ENCODE measurements at places on chromosomes 7 and 10.

DNA sequence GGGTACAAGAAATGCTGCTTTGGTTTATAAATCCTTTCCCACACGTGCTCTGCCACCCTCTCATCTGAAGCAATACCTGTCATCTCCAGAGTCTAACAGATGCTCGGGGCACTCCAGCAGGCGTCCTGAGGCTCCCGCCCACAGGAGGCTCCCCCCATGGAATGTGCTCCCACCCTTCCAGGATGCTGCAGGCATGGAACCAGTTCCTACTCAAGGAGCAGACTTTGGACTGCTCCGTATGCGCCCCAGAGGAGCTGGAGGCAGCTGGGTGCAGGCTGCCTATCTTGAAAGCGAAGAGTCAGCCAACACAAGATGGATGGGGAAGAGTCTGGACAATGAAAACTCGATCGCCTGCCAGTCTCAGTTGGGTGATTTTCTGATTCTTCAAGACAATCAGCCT, 75.4 kb downstream of the VOPP1 start:
- no peak for DNase-seq

GRCh38 chr10:110504111-110504735, 6.5 kb downstream of the DUSP5 start:
- DNase-seq = no peak

DNA sequence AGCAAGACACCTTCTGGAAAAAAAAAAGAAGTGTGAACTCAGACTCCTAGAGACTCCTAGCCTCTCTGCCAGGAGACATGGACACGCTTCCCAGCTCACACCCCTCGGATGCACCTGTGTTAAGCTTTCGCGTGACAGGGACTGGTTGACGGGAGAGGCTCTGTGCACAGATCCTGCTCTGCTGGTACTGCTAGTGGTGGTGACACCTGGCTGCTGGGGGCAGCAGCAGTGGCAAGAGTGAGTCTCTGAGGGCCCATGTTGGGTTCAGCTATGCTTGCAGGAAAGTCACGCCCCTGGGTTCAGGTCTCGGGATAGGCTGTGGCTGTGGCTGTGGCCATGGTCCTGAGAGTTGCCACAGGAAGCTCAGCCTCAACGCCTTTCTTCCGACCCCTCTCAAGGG, 81.1 kb downstream of the XRCC2 start:
- DNase-seq = no peak

DNA sequence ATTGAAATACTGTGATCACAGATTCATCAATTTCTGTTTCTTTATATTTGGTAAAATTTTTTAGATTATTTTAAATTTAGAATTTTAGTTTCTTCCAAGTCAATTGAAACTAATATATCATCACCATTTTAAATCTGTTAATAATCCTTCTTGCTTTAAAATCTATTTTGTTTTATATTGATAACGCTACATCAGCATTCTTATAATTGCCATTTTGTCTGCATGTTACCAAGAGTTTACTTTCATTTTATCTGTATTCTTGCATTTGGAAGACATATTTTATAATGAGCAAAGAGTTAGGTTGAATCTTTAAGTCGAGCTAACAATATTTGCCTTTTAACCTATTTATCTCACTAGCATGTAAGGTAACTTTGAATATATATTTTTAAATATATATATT, 890.6 kb downstream of the DNAJB9 start:
- DNase-seq = no peak

DNA sequence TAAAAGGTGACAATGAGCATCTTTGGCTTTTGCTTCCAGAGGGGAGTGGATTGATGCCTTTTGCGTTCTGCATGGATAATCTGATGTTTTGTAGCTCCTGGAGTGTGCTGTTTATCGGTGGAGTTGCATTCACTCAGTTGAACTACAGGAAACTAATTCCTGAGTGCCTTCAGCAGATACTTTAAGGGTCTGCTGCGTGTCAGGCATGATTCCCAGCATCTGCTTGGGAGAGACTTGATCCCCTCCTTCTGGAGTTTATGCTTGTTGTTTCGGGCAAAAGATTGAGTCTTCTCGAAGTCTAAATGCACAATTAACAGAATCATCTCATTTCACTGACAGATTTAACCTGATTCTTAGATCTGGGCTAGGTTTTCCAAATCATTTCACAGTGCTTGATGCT, 46.2 kb downstream of the CELF2 start:
- no peak for DNase-seq

DNA sequence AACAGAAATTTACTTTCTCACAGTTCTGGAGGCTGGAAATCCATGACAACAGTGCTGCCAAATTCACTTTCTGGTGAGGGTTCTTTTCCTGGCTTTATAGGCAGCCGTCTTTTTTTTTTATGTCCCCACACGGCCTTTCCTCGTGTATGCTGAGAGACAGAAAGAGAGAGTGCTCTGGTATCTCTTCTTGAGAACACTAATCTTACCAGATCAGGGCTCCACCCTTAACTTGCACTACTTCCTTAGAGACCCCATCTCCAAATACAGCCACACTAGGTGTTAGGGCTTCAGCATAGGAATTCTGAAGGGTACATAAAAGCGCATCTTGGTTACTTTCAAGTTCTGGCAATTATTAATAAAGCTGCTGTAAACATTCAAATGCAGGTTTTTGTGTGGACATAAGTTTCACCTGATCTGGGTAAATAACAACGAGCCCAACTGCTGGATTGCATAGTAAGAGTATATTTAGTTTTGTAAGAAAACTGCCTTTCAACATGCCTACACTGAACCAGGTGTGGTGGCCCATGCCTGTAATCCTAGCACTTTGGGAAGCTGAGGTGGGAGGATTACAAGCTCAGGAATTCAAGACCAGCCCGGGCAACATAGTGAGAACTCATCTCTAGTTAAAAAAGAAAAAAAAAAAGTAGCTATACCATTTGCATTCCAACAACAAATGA, 8.2 kb upstream of the C1GALT1 start:
- no peak for DNase-seq

DNA sequence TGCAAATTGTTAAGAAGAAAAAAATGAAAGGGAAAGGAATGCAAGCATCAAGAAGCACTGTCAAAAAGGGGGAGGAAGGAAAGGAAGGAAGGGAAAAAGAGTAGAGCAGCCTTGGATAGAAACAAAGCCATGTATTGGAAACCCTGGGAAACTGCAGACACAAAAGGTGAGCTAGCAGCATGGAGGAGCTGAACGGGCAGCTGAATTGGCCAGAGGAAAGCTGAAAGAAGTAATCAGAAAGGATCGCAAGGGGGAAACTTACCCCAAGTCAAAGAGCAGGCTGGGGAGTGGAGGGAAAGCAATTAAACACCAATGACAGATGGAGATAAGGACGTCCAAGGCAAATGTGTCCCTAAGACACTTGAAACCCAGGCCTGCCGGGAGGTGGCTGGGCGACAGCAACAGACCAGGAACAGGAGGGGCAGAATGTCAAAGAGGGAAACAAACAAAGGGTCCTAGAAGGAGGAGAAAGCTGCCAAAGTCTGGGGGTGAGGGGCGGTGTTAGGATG, 93.8 kb upstream of the SVIL start:
- DNase-seq = no peak

- DNase-seq = no peak
Observed at GRCh38 chr10:71587941-71588573, 131.5 kb downstream of the C10orf105 start.

GRCh38 chr7:9842301-9842700, 1131.4 kb upstream of the PHF14 start:
- no peak for DNase-seq

DNA sequence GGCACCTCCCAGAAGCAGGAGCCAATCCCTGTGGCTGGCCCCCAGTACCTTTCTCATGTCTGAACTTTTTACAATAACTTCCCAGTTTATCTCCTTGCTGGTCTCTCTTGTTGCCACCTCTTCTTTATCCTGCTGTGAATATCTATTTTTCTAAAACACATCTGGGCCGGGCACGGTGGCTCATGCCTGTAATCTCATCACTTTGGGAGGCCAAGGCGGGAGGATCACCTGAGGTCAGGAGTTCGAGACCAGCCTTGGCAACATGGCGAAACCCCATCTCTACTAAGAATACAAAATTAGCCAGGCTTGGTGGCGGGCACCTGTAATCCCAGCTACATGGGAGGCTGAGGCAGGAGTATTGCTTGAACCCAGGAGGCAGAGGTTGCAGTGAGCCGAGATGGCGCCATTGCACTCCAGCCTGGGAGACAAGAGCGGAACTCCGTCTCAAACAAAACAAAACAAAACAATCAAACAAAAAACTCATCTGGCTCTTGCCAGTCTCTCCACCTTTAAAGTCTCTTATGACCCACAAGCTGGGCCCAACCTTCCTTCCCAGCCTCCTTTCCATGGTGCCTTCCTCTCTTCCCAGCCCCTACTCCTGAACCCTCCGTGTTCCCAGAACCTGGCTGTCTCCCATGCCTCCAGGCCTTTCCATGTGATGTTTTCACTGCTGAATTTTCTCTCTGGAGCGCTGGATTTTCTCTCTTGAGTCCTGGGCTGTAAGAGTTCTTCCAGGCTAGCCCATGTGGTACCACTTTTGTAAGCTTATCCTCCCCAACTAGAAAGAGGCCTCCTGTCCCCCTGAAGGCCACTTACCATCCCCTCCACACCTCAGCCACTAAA, 51.3 kb downstream of the HIP1 start:
- DNase-seq = no peak

- DNase-seq = no peak
Observed at GRCh38 chr10:3879073-3879472, 94.1 kb upstream of the KLF6 start.

GRCh38 chr7:1688542-1688941, 18.5 kb downstream of the ELFN1 start:
- DNase-seq = no peak

All from COR-L47 (cell line).